ENCODE measurements at places on chromosomes 2 and 18.

DNA sequence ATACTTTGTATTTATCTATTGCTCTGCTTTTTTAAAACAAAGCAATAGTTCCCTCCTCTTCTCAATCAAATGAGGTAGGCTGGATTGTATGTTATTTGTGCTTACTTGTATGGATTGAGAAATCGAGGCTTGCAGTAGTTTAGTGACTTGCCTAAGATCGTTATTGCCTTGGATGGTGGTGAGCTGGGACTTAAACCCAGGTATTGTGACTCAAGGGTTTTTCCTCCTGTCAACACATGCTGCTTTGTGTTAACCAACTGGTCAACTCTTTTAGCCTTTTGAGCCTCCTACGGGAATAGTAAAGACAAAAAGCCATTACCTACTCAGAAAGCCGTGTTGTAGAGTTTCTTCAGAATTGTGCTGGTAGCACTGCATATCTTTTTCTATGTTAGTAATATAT, 95.2 kb upstream of the THUMPD2 start:
- H3K27me3 ChIP-seq: no peaks in the 10 kb centered on the region
- H3K27ac ChIP-seq: no peak overlapping the region
- no peaks in the 10 kb centered on the region for H3K36me3 ChIP-seq
- no peak overlapping the region for H3K4me3 ChIP-seq

GRCh38 chr18:54604211-54604610, 13.2 kb downstream of the DYNAP start:
- no peak overlapping the region for H3K27ac ChIP-seq
- H3K4me1 ChIP-seq: no peaks in the 10 kb centered on the region
- no peaks in the 10 kb centered on the region for H3K36me3 ChIP-seq

DNA sequence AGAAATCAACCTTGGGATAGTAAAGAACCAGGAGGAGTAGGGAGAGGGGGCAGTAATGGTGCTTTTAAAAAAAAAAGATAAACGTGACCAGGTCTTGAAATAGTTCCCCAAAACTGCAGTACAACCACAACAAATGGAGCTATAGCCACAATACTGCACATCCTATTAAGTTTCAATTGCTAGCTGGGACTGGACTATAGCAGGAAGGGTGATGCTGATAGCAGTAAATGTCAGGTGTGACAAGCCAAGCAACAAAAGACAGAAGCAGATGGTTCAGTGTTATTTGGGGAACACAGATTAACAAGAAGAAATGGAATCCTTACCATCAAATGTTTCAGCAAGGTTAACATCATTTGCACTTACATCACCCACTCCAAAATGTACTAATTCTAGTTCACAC, 10.1 kb downstream of the RPS27A start:
- H3K27ac ChIP-seq: peak overlapping the region; percentile 67
- no peak for DNase-seq
- peaks cover 11% of the 10 kb centered on the region for H3K36me3 ChIP-seq
- H3K27me3 ChIP-seq: no peaks in the 10 kb centered on the region
- H3K4me3 ChIP-seq: no peak overlapping the region

DNA sequence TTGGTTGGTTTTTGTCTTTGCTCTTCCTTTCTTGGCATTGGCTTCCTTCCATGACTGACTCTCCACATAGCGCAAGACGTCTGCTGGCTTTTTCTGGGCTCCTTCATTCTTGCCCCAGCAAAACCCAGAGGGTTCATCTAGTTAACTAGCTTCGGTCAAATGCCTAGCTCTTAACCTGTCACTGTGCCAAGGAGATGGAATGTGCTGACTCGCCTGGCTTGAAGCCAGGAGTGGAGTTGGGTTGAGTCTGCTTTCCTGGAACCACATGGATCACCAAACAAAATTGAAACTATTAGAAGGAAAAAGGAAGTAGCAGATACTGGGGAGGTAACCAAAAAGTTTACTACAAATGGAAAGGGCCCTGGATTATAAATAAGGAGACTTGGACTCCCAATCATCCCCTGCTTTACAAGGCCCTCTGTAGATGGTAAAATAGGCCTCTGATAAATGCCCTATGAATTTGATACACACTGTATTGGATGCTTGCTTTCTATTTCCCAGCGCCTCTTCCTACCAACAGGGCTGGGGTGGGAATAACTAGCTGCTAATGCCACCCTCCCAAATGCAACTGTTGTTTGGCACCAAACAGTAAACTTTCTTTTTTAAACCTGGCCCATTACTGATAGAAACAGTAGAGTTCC, 11.3 kb downstream of the MALT1 start:
- no peaks in the 10 kb centered on the region for H3K27me3 ChIP-seq
- H3K27ac ChIP-seq: peak overlapping the region; percentile 19
- peaks cover 54% of the 10 kb centered on the region for H3K4me1 ChIP-seq
- no peak overlapping the region for H3K4me3 ChIP-seq

DNA sequence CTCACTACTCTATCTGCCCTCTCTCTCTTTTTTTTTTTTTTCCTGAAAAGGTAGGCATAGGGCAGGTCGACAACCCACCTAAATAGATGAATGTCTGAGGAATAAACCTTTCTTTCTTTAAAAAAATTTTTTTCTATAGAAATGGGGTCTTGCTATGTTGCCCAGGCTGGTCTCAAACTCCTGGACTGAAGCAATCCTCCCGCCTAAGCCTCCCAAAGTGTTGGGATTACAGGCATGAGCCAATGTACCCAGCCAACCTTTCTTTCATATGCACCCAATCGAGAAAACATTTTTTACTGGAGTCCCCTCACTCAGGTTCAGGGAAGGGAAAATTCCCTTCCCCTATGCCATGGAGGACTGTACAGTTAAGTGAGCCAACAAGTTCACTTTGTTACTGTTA, 31.0 kb downstream of the CFAP210 start:
- H3K4me3 ChIP-seq: no peak overlapping the region
- no peaks in the 10 kb centered on the region for H3K27me3 ChIP-seq
- no peak for DNase-seq
- H3K36me3 ChIP-seq: no peaks in the 10 kb centered on the region
- no peak overlapping the region for H3K27ac ChIP-seq

DNA sequence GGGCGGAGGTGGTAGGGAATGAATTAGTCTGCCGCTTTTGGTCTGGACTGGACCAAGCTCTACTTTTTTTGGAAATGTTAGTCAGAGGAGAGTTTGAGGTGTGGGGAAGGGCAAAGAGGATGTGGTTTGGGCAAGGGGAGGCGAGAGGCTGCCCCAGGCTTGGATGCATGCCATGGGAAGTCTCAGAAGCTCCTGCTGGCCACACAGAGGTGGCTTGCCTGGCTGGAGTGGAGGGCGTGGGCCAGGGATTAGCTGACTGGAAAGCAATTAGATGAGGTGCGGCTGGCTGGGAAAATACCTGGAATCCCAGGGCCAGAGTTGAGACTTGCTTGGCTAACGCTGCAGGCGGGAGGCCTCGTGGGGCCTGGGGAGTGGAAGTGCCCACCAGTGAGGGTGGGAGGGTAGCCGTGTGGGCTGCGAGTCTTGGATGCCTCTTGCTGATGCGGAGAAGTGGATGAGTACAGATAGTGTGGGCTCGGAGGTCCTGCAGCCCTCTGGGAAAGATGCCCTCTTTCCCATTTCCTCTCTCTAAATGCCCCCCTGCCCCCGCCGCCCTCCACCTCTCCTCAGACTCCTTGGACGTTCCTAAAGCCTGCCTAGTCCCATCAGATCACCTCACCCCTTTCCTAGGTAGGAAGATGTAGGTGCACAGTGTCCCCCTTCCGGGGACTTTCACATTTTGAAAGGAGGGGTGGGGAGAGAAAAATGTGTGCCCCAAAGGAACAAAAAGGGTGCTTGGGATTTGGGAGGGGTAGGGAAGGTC, 117.6 kb downstream of the SMAD7 start:
- no peak for DNase-seq
- H3K27me3 ChIP-seq: peaks cover 41% of the 10 kb centered on the region
- H3K4me1 ChIP-seq: peaks cover 26% of the 10 kb centered on the region
- H3K36me3 ChIP-seq: no peaks in the 10 kb centered on the region
- H3K4me3 ChIP-seq: no peak overlapping the region

DNA sequence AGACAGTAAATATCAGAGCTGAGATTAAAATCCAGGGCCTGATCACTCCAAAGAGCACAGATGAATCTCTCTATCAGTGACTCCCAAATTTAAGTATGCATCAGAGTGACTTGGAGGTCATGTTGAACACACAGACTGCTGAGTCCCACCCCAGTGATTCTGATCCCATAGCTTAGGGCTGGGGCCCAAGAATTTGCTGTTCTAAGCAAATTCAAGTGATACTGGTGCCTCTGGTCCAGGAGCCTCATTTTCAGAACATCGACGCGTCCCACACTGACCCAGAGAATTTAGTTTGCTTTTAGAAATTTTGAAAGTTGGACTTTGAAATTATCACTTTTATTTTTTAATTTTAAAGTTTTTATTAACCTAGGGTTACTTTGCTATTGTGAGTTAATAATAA, 72.7 kb upstream of the NETO1 start:
- H3K36me3 ChIP-seq: no peaks in the 10 kb centered on the region
- no peak overlapping the region for H3K27ac ChIP-seq
- H3K4me1 ChIP-seq: no peaks in the 10 kb centered on the region
- no peak for DNase-seq
- no peak overlapping the region for H3K4me3 ChIP-seq
- no peaks in the 10 kb centered on the region for H3K27me3 ChIP-seq

GRCh38 chr18:58132595-58133261, 88.7 kb downstream of the NEDD4L start:
- peaks cover 9% of the 10 kb centered on the region for H3K4me1 ChIP-seq
- no peaks in the 10 kb centered on the region for H3K36me3 ChIP-seq
- no peak overlapping the region for H3K27ac ChIP-seq
- DNase-seq: no peak
- H3K27me3 ChIP-seq: peaks cover 3% of the 10 kb centered on the region
- no peak overlapping the region for H3K4me3 ChIP-seq

DNA sequence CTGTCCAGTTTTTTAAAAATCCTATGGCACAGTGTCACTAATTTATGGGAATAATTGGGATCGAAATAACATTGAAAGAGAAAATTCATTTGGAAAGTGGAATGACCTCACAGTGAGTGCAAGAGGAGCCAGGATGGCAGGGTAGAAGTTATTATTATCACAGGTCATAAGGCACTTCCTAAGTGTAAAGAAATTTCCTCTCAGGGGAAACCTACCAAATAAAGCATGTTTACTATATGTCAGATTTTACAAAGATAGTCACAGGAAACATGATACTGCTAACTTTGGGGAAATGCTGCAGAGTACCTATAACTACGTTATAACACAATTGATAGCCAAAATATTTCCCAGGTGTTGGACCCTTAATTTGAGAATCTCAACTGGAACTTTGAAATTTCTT, 226.3 kb upstream of the SMAD7 start:
- no peak overlapping the region for H3K27ac ChIP-seq
- no peak overlapping the region for H3K4me3 ChIP-seq
- no peak for DNase-seq
- H3K36me3 ChIP-seq: no peaks in the 10 kb centered on the region
- peaks cover 34% of the 10 kb centered on the region for H3K4me1 ChIP-seq
- H3K27me3 ChIP-seq: no peaks in the 10 kb centered on the region

GRCh38 chr2:109059474-109060165, 69.4 kb upstream of the SH3RF3 start:
- no peak overlapping the region for H3K4me3 ChIP-seq
- peaks cover 2% of the 10 kb centered on the region for H3K4me1 ChIP-seq
- H3K27ac ChIP-seq: no peak overlapping the region
- no peaks in the 10 kb centered on the region for H3K36me3 ChIP-seq

- no peak overlapping the region for H3K27ac ChIP-seq
- no peak overlapping the region for H3K4me3 ChIP-seq
- no peaks in the 10 kb centered on the region for H3K36me3 ChIP-seq
- no peak for DNase-seq
- H3K4me1 ChIP-seq: no peaks in the 10 kb centered on the region
- H3K27me3 ChIP-seq: no peaks in the 10 kb centered on the region
Observed at GRCh38 chr18:24735624-24736231, 275.3 kb downstream of the HRH4 start.

GRCh38 chr18:3717376-3718025, 267.5 kb downstream of the TGIF1 start:
- DNase-seq: no peak
- no peak overlapping the region for H3K4me3 ChIP-seq
- no peak overlapping the region for H3K27ac ChIP-seq
- no peaks in the 10 kb centered on the region for H3K36me3 ChIP-seq
- no peaks in the 10 kb centered on the region for H3K27me3 ChIP-seq

Data from naive B cell (primary cell).